ENCODE measurements at places on chromosomes 13 and 19.

GRCh38 chr13:80884056-80884785, 543.3 kb upstream of the SPRY2 start:
- DNase-seq, result no peak

- DNase-seq, result no peak
Measured at GRCh38 chr13:113938716-113939115, 35.2 kb downstream of the C13orf46 start.

- DNase-seq, result peak; percentile 51
Measured at GRCh38 chr19:45768655-45768983, 433 bp downstream of the SIX5 start.

DNA sequence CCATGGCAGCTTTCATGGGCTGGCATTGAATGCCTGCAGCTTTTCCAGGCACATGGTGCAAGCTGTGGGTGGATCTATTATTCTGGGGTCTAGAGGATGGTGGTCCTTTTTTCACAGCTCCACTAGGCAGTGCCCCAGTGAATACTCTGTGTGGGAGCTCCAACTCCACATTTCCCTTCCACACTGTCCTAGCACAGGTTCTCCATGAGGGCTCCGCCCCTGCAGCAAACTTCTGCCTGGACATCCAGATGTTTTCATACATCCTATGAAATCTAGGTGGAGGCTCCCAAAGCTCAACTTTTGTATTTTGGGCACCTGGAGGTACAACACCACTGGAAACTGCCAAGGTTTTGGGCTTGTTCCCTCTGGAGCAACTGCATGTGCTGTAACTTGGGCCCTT, 450.6 kb downstream of the LMO7 start:
- DNase-seq, result no peak

DNA sequence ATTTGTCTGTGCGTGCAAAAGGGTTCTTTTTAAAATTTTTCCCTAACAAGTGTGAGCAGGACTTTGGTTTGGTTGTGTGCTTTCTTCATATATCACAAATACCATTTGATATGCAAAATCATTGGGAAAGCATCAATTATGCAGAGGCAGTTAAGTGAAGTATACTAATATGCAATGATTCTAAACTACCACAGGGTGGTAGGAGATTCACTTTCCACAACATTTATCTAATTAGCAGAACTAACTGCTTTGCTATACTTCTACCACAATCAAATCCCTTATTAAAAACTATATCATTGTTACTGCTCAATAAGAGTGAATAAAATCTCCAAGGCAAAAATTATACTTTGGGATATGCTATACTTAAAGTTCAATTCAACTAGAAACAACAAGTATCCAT, 2738.9 kb upstream of the PCDH20 start:
- DNase-seq, result peak; percentile 45

DNA sequence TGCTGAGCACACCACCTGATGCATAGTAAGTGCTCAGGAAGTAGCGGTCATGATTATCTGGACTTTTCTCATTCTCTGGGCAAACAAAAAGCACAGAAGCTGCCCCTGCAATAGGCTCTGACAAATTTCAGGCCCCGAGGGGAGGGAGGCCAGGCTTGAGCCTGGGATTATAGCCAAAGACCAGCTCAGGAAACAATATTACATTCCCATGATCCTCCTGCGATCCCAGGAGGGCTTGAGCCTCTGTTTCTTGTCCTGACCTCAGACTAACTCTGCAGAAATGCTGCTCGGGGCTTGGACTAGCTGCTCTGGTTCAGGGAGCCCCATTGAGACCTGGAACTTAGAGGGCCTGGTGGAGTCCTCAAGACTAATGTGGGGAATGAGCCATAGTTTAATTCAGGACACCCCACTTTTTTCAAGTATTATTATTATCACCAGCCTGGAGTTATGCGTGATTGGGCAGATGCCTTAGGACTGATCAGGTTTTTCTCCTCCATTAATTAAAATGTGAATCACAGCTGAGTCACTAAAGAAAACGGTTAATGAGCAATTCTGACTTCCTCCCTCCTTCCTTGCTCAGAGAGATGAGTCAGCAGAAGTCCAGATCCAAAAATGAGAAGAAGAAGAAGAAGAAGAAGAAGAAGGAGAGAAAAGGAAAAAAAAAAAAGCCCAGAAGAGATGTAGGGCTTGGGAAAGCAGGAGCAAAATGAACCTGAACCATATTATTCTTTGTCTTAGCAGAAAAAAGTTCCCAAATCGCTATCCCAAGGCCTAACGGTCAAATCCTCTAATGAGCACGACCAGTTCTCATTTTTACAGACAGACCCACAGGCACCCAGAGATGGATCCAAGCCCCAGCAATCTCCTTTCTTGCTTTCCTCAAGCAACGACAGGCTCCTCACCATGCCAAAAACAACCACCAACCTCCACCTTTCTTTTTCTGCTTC, 107.2 kb downstream of the CACNA1A start:
- peak; percentile 88 for DNase-seq

DNA sequence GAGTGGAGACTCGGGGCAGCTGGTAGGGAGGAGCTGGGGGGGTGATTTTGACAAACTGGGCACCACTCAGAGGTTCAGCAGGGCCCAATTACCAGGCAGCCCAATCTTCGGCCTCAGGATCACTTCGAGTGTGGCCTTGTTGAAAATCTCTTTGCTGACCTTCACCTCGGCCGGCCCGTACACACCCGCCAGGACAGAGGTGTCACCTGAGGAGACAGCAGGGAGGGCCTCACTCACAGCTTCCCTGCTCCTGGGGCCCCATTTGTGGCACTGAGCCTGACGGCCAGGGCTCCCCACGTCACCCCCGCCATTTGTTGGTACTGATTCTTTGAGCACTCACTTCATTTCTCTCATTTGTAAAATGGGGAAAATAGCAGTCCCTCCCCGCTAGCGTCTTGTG, 4.4 kb downstream of the EXOSC5 start:
- DNase-seq, result no peak

DNA sequence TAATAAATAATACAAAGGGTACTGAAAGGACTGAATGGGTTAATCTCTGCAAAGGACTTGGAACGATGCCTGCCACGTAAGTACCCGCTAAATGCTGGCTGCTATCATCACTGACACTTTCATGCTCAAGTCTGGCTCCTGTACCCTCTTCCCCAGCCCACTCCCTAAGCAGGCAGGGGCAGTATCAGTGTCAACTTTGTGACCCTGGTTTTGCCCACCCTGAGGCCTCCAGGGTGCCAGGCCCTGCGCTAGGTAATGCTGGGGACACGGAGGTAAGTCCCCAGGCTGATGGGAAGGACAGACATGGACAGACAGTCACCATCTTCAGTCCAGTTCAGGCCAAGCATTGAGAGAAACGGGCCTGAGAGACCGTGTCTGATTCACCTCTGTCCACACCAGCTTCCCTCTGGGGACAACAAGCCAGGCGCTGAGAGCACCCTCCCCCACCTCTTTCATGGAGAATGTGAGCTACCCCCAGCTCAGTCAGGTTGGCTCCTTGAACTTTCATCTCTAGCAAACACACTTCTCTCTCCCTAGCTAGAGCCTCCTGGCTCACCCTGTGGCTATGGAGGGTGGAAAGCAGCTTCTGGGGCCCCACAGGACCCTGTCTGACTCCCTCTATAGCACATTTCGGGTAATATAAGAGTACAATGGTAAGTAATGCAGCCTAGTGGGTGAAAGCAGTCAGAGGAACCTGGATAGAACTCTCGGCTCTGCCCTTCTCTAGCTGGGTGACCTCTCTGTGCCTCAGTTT, 800 bp downstream of the ETFB start:
- peak; percentile 29 for DNase-seq

GRCh38 chr19:29680447-29680846, 15.2 kb downstream of the PLEKHF1 start:
- DNase-seq, result no peak

GRCh38 chr19:33727331-33727998, 69.2 kb upstream of the KCTD15 start:
- no peak for DNase-seq

GRCh38 chr19:17183271-17183761, 31.8 kb upstream of the USE1 start:
- DNase-seq, result no peak

DNA sequence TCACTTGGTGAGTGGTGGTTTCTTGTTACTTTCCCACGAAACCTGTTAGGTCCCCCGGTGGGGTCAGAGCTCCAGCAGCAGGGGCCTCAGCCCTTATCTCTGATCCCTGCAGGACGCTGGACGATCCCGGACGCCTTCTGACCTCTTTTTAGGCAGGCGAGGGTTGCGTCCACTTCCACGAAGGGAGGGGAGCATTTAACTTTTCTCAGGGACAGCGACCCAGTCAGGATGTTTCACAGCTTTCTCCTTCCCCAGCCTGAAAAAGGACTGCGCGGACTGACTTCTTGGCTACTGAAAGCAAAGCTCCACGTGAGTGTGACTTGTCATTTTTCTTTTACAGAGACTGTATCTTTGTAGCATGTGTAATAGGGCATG, 692 bp downstream of the ZNF234 start:
- peak; percentile 8 for DNase-seq

DNA sequence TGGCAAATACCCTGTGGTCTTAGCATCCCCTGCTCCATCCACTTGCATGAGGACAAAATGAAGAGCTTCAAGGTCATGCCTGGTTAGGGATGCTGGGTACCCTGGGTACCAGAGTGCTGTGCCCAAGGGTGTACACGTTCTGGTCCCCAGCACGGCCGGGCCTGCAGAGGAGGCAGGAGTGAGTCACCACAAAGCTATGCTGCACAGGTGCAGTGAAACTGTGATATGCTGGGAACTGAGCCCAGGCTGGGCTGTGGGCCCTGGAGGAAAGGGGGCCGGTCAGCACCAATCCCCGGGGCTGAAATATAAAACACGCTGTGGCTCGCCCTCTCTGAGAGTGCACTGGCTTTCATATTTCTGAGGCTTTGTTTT, 95.1 kb downstream of the TSHZ3 start:
- DNase-seq, result no peak

DNA sequence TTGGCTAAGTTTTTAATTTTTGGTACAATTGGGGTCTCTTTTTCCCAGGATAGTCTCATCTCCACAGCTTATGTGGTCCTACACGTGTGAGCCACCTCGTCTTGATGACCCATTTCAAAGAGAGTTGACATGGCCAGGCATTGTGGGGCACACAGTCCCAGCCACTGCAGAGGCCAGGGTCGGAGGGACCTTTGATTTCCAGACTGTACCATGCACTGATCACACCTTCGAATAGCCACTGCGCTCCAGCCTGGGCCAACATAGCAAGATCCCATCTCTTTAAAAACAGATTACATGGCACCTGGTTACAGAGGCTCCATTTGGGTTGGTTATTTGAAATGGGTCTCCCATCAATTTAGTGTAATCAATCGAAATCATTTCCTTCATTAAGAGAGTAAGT, 71.6 kb downstream of the DPRX start:
- DNase-seq, result no peak

DNA sequence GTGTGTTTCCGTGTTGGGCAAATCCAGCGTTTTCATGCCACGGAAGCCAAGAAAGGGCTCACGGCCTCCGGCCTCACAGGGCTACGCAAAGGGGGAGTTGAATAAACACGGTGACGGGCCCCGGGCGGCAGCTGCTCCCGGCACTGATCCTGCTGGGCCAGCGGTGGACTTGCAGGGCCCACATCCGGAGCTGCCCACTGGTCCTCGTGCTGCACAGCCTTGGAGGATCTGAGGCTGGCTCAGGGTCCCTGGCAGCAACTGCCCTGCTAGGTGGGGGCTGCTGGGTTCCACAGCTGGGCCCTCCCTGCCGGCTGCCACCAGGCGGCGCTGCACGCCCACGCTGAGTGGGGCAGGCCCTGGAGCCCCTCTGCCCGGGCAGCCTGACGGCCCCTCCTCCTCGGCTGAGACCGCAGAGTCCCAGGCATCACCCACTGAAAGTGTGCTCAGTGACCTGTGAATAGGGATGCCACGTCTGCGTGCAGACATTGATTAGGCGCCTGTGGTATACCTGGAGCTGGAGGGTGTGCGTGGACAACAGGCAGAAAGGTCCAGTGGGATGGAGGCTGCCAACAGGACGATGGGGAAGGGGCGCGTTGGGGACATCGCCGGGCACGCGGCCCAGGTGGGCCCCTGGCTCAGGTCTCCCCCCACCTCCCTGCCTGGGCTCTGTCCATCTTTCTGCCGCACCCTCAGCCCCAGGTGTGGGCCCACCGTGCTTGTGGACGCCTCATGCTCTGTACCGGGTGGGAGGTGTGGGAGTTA, 5.3 kb upstream of the HCN2 start:
- DNase-seq, result peak; percentile 54

DNA sequence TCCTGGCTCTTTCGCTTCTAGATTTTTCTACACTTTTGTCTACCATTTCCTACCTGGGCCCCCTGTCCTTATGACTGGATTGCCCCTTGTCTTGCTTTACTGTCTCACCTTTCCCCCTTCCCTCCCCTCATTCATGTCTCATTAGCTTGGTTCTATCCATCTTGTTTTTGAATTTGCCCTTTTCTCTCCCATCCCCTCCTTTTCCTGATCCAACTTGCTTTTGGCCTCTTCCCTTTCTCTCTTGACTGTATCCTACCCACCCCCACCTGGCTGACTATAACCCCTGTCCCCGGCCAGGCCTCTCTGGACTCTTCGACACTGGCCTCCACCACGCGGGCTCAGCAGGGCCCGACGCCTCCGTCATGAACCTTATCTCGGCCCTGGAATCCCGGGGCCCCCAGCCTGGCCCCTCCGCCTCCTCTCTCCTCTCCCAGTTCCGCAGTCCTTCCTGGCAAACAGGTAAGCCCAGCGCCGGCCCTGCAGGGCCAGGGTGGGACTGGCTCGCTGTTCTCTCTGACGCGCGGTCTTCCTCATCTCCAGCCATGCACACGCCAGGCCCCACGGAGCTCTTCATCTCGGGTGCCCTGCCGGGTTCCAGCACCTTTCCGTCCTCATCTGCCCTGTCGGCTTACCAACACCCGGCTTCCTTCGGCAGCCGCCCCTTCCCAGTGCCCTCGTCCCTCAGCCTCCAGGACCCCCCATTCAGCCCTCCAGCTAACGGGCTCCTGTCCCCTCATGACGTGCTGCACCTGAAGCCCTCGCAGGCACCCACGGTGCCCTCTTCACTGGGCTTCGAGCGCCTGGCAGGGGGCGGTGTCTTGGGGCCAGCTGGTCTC, 3.4 kb downstream of the PRR12 start:
- DNase-seq, result no peak

DNA sequence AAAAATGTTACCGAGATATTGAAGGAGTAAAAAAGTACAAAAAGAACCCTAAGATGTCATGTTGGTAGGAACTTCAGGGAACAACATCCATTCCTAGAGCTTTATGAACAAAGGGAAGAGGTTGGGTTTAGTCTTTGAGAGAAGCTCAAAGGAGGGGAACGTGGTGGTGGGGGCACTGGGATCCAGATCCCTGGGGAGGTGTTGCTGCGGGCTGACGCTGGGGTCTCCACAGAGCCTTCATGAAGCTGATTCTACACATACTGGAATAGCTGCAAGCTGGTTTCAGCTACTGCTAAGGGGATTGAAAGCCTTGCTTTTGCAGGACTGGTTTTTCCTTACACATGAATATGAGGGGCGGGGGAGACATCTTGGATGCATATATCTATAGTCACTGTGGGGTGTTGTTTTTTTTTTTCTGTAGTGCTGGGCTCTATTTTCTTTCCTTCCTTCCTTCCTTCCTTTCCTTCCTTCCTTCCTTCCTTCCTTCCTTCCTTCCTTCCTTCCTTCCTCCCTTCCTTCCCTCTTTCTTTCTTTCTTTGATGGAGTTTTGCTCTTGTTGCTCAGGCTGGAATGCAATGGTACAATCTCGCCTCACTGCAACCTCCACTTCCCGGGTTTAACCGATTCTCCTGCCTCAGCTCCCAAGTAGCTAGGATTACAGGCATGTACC, 6.5 kb upstream of the MZF1 start:
- DNase-seq, result no peak
